ENCODE measurements at places on chromosomes 11 and 22.
A peak's percentile ranks its signal among the peaks of the same experiment; 100 is the strongest.

DNA sequence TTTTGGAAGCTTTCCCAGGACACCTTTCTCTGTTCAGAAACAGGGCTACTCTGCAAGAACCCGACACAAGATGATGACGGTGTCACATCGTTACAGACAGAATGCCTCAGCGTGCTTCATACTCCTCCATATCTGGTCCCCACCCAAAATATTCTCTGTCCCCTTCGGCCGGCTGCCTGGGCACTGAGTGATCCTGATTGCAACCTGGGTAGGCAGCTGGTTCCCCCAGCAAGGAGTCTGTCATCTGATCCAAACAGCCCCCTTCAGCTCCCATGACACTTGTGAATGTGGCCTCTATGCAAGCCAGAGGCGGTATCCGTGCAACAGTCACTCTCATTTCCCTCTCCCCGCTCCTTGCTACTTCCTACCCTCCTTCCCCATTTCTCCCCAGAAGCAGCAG, 431.7 kb upstream of the B3GAT1 start:
- no peak for ATAC-seq

GRCh38 chr11:62122076-62122475, 1.7 kb upstream of the INCENP start:
- ATAC-seq: no peak

GRCh38 chr11:85021058-85021457, 606.1 kb downstream of the DLG2 start:
- ATAC-seq: no peak

GRCh38 chr22:19832476-19833108, 22.1 kb downstream of the GNB1L start:
- no peak for ATAC-seq

- ATAC-seq: no peak
These were observed 708.9 kb upstream of the CCDC179 start for GRCh38 chr11:23569134-23569533.

- ATAC-seq: no peak
These were observed 287.4 kb downstream of the BUD13 start for GRCh38 chr11:116485425-116485824.

DNA sequence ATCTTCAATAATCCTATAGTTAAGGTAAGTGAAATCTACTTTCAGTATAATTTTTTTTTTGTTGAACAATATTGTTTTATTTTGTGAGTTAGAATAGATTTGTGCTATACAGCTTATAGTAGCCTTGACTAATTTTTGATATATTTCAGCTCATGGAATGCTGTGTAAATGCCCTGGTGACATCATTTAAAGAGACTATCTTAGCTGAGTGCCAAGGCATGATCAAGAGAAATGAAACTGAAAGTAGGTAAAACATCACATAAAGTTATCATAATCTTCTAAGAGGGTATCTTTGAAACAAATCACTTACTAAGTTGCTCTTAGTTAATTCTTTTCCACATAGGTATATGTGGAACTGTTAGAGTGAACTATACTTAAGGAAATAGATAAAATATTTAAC, 51.4 kb upstream of the ACAT1 start:
- ATAC-seq: peak; percentile 96

GRCh38 chr22:29083933-29084591, 11.2 kb downstream of the KREMEN1 start:
- ATAC-seq: no peak

- ATAC-seq: no peak
These were observed 131.9 kb upstream of the TEAD1 start for GRCh38 chr11:12542186-12542935.

- no peak for ATAC-seq
These were observed 64.2 kb upstream of the BLID start for GRCh38 chr11:122179961-122180834.

- peak; percentile 59 for ATAC-seq
These were observed 650 bp upstream of the MAPK11 start for GRCh38 chr22:50270666-50271394.

DNA sequence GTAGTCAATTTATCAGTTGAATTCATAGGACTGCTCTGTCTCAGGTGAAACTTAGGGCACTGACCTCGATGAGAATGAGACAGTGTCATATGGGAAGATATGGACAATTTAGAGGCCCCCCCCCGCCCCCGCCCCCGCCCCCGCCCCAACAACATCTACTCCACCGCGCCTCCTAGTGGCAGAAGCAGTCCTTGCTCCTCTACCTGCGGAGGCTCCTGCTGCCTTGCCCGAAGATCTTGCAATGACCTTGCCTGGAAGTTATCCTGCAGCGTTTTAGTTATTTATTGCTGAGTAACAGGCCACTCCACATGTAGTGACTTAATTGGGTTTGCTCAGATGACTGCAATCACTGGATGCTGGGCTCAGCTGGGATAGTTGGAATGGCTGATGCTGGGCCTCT, 15.2 kb downstream of the SERPINH1 start:
- no peak for ATAC-seq

- no peak for ATAC-seq
These were observed 437.3 kb upstream of the CADM1 start for GRCh38 chr11:115941481-115941993.

DNA sequence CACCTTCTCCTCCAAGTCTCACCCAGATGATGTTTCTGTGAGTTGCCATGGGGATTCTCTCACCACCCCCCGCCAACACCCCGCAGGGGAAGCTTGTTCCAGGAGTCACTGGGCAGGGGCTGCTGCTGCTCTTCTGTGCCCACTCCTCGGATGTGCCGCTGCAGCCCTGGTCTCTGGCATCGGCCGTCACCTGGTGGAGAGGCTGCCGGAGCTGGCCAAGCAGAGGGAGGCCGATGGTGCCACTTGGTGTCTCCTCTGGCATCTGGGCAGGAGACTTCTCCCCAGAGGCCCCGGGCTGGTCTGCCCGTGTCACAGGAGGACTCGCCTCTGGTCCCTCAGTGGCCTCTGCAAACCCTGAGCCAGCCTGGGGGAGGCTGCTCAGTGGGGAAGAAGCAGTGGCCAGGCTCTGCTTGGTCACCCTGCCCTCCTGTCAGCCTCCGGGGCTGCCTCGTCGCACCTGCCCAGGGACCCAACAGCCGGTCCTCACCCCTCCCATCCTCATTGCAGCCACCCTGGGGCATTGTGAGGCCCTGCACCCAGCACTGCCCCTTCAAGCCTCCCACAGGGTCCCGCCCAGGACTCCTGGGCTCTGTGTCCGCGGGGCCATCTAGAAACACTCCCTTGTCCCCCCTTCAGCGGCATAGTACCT, 424 bp upstream of the ADORA2A start:
- no peak for ATAC-seq

DNA sequence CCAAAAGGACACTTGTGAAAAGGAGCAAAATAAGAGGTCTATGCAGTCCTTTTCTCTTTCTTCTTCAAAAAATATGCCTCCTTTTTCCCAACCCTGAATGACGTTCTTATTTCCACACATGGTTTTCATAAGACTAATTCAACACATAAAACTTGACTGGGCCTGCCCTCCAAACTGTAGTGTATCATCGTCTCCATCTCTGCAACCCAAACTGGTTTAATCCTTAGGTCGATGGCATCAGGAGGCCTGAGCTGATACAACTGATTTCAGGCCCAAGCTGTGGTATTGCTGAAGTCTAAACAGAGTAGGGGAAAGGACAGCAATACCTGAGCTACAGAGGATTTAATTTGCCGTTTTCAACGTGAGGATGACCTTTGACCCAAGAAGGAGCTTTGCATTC, 130.0 kb upstream of the MTNR1B start:
- ATAC-seq: no peak

GRCh38 chr11:93718057-93718563, 23.2 kb downstream of the TAF1D start:
- ATAC-seq: peak; percentile 38

- ATAC-seq: no peak
These were observed 33.5 kb downstream of the LIF start for GRCh38 chr22:30212996-30213441.

- ATAC-seq: no peak
These were observed 50.0 kb upstream of the LYVE1 start for GRCh38 chr11:10618490-10618889.

DNA sequence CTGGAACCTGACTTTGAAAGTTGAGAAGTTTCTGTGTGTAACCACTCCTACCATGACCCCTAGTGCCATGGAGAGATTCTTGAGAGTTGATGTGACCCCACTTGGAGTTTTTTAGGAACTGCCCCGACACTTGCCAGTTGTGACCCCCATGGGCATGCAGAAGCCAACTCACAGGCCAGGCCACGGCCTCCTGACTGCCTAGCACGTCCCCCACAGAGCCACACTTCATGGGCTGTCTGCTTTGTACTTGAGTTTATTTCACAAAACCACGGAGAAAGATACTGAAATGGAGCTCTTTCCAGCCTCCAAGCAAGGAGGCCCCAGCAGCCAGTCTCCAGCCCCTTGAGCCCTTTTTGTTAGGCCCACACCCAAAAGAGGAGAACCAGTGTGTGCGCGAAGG, 8.4 kb downstream of the CYB5R2 start:
- ATAC-seq: no peak

Measured in activated CD4-positive, CD25-positive, alpha-beta regulatory T cell treated with anti-CD3 and anti-CD28 coated beads, Interleukin-2, amount 50 U/mL, for 24 hours (primary cell).